ENCODE measurements at places on chromosomes 2 and 18. TPM values are rescaled to one million over a fixed set of nuclear protein-coding genes. Genes with fewer than 3 reads are reported as not detected.

The ADCYAP1 gene
- not detected for total RNA-seq

The KIDINS220 gene
- 14.9 TPM for total RNA-seq

The SERPINB5 gene
- not detected for total RNA-seq

The MBD2 gene
- 59.0 TPM for total RNA-seq
